A549 treated with AZD2906 at 1 μM for 4 hours (cell line): ENCODE measurements at places on chromosomes 16 and 17. TPM values are rescaled to one million over a fixed set of nuclear protein-coding genes. Genes with fewer than 3 reads are reported as not detected.

TMEM114 gene
- not detected in 5 replicates for total RNA-seq

KRTAP9-4 gene
- total RNA-seq, result not detected in 5 replicates

SLC2A4 gene
- total RNA-seq, result 0.35 to 0.67 TPM (median 0.63 TPM) in 5 replicates

MYH11 gene
- total RNA-seq, result 0.01 to 0.22 TPM (median 0.02 TPM) in 5 replicates

HEATR9 gene
- not detected in 5 replicates for total RNA-seq

KLHL11 gene
- total RNA-seq, result 2.3 to 4.3 TPM (median 2.4 TPM) in 5 replicates

TBC1D3K gene
- total RNA-seq, result not detected in 5 replicates

TP53TG3C gene
- total RNA-seq, result 0.58 TPM in 1 of 5 replicates, not detected in the others

TBL3 gene
- total RNA-seq, result 31.6 to 41.2 TPM (median 38.0 TPM) in 5 replicates

CCL5 gene
- total RNA-seq, result 0.79 to 1.5 TPM (median 1.2 TPM) in 5 replicates

ZNF469 gene
- total RNA-seq, result 6.2 to 7.5 TPM (median 7.0 TPM) in 5 replicates

BAHCC1 gene
- total RNA-seq, result 6.7 to 10.0 TPM (median 8.0 TPM) in 5 replicates

LRRC37A gene
- 0.80 to 1.2 TPM (median 0.94 TPM) in 5 replicates for total RNA-seq

OR4D1 gene
- 0.02 to 0.03 TPM in 2 of 5 replicates, not detected in the others for total RNA-seq

P2RX5 gene
- 16.3 to 24.9 TPM (median 22.8 TPM) in 5 replicates for total RNA-seq

MEIOB gene
- total RNA-seq, result 1.2 to 2.2 TPM (median 1.4 TPM) in 5 replicates

ABCA10 gene
- 0.08 to 0.24 TPM (median 0.12 TPM) in 5 replicates for total RNA-seq

KRT28 gene
- not detected in 5 replicates for total RNA-seq

CRHR1 gene
- 0.09 to 0.28 TPM (median 0.12 TPM) in 5 replicates for total RNA-seq
